ENCODE measurements at places on chromosomes 6 and 20.

DNA sequence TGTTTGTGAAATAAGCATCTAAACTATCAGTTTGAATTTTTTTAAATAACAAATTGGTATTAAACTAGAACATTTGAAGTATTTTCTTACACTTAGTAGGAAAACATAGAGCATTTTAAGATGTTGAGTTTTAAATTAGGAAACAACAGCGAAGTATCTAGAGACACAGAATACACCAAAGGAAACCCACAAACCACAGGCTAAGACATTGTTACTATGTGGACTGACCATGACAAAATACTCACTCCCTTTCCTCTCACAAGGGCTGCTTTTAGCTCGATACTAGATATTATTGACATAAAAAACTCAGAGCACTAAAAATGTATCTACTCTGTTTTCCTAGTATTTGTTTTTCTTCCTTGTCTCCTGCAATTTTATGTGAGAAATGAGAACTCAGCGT is 266.0 kb upstream of the CITED2 start:
- no peak for DNase-seq

DNA sequence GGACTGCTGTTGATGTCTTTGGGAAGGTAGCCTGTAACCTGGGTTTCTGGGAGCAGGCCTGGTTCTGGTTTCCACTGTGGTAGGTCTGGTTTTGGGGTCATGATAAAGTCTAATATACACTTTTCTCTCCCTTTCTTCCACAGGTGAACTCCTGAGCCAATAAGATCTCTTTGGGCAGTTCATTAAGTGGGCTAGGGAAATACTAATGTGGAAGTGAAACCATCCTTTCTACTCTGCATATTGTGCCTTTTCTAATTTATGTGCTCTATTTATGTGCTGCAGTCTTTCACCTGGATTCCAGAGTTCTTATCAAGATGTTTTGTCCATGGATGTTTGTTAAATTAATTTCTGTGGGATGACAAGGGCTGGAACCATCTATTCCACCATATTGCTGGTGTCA is 165.7 kb upstream of the PTPRK start:
- DNase-seq, result no peak

DNA sequence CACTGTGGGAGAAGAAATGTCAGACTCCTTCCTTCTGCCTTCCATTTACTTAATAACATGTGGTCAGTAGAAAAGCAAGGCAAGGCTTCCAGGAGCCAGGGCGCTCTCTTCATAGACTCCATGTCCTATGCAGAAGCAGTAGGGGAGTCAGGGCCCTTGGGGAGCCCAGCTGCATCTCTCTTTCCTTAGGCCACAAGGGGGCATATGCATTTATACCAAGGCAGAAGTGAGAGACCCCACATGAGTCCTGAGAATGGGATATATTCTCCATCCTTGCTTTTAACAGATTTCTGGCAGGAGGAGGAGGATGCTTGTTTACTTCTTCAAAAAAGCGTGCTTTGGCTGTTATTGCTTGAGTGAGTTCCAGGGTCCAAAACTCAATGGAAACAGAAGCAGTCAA is 198.5 kb downstream of the HIVEP2 start:
- DNase-seq, result no peak

GRCh38 chr20:59817406-59817805 is 116.0 kb downstream of the SYCP2 start:
- no peak for DNase-seq

- no peak for DNase-seq
These were observed 88.6 kb upstream of the MAFB start for GRCh38 chr20:40777653-40778052.

GRCh38 chr20:60815656-60816055 is 436.4 kb upstream of the CDH4 start:
- no peak for DNase-seq
